ENCODE measurements at places on chromosomes 2 and 18.

GRCh38 chr18:60593249-60593648 is 220.7 kb upstream of the MC4R start:
- no peak for DNase-seq

GRCh38 chr2:226048611-226049010 is 649.1 kb downstream of the NYAP2 start:
- DNase-seq = no peak

DNA sequence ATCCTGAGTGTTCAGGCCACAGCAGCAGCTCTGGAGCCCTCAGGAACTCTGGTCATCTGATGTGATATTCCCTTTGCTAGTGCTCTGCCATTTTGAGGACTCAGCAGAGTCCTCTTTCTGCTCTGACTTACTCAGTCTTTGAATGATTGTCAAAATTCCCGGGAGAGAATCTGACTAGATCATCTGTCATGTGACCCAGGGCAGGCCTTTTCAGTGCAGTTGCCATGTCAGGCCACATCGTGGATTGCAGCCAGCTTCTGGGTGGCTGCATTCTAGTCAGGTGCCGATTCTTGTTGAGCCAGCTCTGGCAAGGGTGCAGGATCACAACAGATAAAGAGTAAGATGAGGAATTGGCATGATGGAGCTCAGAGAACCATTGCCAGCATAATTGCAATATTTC is 795.6 kb downstream of the CPS1 start:
- DNase-seq = no peak

GRCh38 chr2:30472326-30472725 is 25.3 kb downstream of the LCLAT1 start:
- no peak for DNase-seq

GRCh38 chr2:66555091-66555490 is 120.2 kb downstream of the MEIS1 start:
- no peak for DNase-seq

DNA sequence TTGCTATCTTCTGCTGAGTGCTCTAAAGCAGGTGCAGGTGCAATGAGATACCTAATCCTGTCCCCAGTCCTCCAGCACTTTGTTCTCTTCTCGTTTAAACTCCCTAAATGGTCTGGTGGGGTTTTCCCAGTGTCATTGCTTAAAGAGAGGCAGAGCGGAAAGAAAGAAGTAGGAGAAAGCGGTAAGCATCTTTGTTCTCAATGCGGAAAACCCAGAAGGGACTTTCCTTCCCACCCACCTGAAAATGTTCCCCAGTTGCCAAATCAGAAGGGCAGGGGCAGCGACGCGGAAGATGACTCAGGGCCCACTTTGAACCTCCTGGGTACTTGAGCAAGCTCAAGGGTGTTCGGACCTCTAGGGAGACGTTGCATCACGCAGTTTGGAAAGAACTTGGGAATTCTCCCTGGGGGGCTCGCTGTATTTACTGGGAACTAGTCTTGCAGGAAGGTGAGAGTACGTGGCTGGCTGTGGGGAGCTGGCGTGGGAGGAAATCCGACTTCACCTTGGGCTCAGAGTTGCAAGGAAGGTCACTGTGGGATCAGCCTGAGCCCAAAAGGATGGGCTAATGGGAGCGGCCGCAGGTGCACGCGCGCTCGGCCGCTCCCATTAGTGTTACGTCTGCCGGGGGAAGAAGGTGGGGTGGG is 589 bp upstream of the SGPP2 start:
- DNase-seq = peak; percentile 66

- DNase-seq = no peak
These were observed 145.2 kb downstream of the GALNT3 start for GRCh38 chr2:165648801-165649200.

- DNase-seq = no peak
These were observed 18.0 kb upstream of the GLS start for GRCh38 chr2:190862571-190862991.

- DNase-seq = no peak
These were observed 10.5 kb upstream of the INSIG2 start for GRCh38 chr2:118077636-118078247.

DNA sequence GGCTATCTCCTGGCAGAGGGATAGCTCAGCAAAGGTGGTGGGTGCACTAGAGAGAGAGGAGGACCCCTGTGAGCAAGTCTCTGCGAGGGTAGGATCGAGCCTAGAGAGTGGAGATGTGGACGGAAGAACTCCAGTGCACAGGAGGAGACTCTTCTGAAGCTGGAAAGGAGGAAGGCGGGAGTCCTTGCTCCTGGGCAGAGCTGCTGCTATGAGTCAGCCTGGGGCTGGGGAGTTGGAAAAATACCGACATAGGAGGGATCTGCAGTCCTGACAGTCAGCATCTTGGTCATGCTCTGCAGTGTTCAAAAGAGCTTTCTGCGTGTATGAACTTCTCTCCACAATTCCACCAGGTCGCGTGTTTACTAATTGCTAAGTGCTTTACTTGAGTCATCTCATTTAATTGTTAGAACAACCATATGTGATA is 233.8 kb downstream of the LDLRAD4 start:
- DNase-seq = no peak

DNA sequence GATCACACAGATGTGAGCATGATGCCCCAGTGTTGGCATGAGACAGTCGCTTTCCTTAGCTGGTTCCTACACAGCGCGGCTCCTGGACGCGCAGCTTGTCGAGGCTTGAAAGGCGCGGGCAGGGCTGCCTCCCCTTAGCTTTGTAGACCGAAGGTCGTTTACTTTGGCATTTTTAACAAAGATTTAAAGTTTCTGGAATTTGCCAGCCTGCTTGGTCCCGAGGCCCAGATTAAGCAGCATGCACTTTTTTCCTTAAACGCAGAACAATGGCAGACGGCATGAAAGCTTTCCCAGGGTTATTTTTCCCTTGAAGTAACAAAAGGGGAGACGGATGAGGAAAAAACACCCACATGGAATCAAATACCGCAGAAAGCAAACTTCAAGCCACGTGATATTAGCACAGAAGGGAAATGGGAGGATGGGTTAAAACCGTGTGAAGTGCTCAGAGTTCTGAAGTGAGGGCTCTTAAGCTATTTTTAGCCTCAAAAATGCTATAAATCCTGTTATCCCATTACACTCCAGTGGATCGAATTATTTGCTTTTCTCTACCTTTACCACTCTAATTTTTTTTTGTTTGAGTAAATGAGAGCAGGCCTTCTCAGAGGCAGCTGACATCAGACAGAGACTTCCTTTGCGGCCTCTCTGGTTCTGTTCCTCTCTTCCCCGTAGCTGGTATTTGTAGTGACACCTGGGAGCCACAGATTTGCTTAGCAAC is 55.7 kb downstream of the NPAS2 start:
- DNase-seq = no peak

- no peak for DNase-seq
These were observed 352.6 kb upstream of the POU3F3 start for GRCh38 chr2:104501342-104501741.

GRCh38 chr18:61132031-61132430 is 201.2 kb upstream of the CDH20 start:
- DNase-seq = no peak

DNA sequence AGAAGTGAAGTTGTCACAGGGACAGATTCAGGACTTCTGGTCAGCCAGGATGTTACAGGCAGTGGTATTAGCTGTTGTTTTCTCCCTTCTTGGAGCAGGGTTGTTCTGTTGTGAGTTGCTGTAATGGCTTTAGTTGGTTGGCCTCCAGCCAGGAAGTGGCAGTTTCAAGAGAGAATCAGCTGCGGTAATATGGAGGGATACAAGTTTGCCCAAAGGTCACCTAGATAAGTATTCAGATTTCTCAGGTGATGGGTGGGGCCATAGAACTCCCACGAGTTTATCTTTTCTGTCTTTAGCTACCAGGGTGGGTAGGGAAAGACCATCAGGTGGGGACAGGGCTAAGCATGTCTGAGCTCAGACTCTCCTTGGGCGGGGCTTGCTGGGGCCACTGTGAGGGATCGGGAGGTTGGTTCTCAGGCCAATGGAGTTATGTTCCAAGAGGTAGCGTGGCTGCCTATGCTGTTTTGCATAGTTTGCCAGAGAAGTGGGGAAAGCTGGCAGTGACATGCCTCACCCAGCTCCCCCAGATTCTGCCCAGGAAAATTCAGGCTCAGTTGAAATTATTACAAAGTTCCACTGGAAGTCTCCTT is 640.4 kb upstream of the CHAC2 start:
- no peak for DNase-seq

DNA sequence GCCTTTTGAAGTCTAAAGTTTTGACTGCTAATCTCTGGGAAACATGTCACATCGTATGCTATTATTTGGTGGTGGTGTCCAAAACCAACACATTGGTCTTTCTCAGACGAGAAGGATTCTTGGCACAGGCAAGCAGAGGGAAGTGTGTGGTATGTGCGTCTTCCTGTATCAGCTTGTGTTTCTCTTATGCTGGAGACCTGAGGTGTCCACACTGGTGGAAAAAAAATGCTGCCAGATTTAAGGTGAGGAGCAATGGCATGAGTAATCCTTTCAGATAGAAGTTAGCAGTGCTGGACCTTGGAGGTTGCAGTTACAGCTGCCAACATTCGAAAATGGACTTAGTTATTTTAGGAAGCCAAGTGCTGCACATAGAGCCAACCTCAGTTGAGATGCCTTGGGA is 11.7 kb upstream of the FHL2 start:
- DNase-seq = no peak

DNA sequence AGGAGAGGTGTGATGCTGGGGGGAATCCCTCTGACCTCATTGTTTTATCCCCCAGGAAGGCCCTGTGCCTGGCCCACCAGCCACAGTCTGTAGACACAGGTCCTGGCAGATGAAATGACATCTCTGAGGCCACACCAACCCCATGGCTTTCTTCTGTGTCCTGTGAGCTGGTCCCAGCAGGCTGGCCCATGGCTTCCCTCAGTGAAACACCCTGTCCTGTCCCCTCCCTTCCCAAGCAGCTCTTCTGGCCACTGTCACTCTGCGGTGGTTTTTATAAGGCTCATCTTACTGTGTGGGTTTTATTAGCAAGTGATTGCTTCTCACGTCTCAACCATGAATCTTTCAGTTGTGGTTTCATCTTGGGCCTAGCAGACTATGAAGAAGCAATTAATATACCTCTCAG is 102.8 kb upstream of the STPG4 start:
- DNase-seq = no peak

DNA sequence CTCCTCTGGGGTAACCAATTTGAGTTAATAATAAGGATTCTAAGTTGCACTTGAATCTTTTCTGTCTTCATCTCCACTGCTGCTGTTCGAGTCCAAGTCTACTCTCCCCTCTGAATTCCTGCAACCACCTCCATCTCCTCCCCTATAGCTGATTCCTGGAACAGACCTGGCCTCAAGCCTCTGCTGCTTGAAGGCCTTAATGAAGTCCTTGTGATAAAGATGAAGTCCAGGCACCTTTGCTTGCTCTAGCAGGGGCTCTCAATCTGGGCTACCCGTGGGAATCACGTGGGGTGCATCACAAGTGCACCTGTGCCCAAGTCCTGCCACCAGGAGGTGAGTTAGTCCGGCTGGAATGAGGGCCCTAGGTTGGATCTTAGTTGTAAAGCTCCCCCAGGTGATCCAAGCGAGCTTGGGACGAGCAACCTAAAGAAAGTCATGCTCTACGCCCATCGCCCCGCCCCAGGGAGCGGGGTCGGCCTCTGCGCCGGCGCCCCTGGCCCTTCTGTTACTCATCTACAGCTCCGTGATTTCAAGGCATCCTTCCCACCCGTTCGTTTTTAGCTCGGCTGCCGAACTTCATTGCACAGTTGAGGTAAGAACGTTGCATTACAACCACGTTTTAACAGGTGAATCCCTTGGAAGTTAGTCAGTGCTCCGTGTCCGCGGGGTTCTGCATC is 905 bp upstream of the IAH1 start:
- no peak for DNase-seq

GRCh38 chr18:13043066-13043465 is 51.9 kb downstream of the CEP192 start:
- no peak for DNase-seq

- no peak for DNase-seq
These were observed at the start of gene AMER3 for GRCh38 chr2:130755256-130756052. Gene AMER3, plus strand, starts transcription at chr2:130755540. Its CDS starts 6,533 bp downstream, at chr2:130762073.

- DNase-seq = no peak
These were observed 160.6 kb upstream of the RMP24 start for GRCh38 chr18:35811896-35812295.

- DNase-seq = no peak
These were observed 66.7 kb downstream of the EMILIN2 start for GRCh38 chr18:2913398-2914005.

DNA sequence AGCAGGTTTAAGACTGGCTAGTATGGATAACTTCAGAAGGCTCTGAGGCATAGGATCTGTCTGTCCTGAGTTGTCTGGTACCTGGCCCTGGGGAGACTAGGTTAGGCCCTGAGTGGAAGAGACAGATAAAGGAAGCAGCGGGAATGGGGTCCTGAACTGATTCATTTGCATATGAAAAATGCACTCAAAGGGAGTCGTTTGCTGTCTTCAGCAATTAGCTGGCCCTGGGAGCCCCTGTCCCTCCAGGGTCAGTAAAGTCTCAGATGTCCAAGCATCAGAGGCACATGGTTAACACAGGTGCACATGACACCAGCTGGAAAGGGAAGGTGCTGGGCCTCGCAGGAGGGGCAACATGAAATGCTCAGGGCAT is 172.4 kb downstream of the ACOXL start:
- DNase-seq = no peak

GRCh38 chr2:220104871-220105351 is 477.5 kb downstream of the SLC4A3 start:
- DNase-seq = no peak

DNA sequence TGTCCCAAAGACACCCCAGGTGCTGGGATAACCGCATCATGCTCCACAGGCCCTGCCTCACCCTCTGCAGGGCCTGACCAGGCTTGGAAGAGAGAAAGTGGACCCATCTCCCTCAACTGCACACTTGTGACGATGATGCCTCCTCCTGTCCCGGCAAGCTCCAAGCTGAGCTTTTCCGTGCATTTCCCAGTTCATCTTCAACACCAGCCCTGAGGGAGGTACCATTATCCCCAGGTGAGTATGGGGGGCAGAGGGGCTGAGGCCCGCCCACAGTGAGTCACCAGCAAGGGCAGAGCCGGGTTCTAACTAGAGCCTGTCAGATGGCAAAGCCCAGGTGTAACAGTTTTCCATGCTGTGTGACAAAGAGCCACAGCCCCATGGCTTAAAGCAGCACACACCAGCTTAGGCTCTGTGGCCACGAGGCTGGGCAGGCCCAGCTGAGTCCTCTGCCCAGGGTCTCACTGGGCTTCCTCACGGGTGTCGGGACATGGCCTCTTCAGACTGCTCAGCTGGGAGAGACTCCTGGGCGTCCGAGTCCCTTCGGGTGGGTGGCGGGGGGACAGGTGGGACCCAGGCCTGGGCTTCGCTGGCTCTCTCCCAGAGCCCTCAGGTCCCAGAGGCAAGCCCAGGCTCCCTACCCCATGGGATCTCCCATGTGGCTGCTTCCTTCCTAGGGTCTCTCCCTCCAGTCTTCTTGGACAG is 108.4 kb upstream of the OTOS start:
- no peak for DNase-seq

Measured in GM10248 (cell line).